ENCODE measurements at places on chromosomes 16 and 17.

DNA sequence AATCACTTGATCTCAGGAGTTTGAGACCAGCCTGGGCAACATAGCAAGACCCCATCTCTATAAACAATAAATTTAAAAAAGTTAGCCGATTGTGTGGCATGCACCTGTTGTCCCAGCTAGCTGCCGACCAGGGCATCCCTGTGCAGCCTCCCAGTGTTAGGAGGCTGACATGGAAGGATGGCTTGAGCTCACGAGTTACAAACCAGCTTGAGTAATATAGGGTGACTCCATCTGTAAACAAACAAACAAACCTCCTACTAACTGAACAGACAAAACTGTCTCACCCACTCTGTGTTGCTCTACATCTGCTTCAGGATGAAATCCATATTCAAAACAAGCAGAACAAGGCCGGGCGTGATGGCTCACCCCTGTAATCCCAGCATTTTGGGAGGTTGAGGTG is 6.9 kb upstream of the PRSS27 start:
- DNase-seq: no peak

GRCh38 chr16:48911700-48912099 is 301.7 kb upstream of the N4BP1 start:
- no peak for DNase-seq

- no peak for DNase-seq
Measured at GRCh38 chr17:11922638-11923037, 74.6 kb downstream of the ZNF18 start.

DNA sequence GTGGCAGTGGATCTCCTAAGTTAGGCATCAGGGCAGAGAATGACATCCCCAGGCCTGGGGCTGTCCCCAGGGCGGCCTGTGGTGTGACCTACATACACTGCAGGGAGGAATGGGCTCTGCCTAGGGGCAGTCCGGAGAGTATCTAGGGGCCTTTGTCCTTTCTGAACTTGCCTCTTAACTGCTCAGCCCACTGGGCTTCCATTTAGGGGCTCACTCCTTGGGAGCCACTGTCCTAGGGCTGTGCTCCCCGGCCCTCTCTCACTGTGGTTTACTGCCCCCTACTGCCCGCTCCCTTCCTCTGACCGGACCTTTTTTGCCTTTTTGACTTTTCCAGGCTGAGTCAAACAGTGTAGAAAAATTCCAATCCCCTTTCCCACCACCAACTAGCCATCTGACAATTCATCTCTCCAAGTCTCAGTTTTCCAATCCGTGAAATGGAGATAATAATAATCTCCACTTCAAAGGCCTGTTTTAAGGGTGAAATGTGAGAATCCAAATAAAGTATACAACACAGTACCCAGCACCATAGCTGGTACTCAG is 66.8 kb downstream of the DNAH3 start:
- peak; percentile 45 for DNase-seq

- peak; percentile 72 for DNase-seq
Measured at GRCh38 chr16:30382111-30382881, at the start of gene SEPTIN1. SEPTIN1 (minus strand) TSS chr16:30382561; CDS start chr16:30382542, 19 bp downstream.

GRCh38 chr16:80231888-80232287 is 308.9 kb upstream of the DYNLRB2 start:
- peak; percentile 30 for DNase-seq

DNA sequence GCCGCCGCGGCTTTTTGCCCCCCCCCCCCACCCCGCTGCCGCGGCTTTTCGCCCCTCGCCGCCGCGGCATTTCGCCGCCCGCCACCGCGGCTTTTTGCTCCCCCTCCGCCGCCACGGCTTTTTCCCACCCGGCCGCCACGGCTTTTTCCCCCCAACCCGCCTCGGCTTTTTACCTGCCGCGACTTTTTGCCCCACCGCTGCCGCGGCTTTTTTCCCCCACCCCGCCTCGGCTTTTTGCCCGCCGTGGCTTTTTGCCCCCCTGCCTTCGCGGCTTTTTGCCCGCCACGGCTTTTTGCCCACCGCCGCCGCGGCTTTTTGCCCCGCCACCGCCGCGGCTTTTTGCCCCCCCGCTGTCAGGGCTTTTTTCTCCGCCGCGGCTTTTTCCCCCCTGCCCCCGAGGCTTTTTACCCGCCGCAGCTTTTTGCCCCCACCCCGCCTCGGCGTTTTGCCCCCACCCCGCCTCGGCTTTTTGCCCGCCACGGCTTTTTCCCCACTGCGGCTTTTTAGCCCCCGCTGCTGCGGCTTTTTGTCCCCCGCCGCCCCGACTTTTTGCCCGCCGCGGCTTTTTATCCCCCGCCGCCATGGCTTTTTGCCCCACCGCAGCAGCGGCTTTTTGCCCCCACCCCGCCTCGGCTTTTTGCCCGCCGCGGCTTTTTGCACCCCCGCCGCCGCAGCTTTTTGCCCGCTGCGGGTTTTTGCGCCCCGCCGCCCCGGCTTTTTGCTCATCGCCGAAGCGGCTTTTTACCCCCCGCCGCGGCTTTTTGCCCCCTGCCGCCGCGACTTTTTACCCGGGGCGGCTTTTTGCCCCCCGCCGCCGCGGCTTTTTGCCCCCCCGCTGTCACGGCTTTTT is 527.8 kb upstream of the WSB1 start:
- DNase-seq: no peak

- no peak for DNase-seq
Measured at GRCh38 chr17:50604513-50604912, 30.2 kb upstream of the ABCC3 start.

GRCh38 chr17:81419319-81419885 is 24.1 kb downstream of the BAHCC1 start:
- no peak for DNase-seq

DNA sequence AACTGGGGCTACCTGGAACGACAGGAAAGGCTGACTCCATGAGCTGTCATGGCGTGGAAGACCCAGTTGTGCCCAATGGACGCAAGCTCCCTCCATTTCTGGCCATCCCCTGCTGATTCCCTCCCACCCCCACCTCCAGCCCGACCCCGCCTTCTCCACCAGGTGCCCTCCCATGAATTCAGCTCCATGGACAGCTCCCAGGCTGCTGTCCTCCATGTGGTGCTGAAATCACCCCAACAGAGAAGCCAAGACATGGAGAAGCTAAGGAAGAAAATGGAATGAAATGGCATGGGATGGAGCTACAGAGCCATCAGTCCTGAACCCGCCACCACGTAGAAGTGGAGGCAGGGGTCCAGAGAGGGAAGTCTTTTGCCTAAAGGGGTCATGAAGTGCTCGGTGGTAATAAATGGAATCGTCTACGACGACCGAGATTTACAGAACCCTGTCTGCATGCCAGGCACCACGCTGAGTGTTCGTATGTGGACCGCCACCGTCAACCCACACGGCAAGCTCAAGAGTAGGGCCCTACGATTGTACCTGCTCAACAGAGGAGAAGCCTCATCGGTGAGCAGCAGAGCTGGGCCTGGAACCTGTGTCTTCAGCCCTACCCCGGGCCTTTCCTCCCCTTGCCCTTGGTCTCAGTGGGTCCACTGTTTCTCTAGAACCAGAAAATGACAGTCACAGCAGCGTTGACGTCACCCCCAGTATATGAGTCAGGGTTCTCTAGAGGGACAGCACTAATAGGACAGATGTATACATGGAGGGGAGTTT is 9.3 kb upstream of the ZC3H18 start:
- no peak for DNase-seq

- DNase-seq: no peak
Measured at GRCh38 chr17:76643553-76644148, at the start of gene ST6GALNAC1. ST6GALNAC1 (minus strand) TSS chr17:76643757; CDS start chr17:76643638, 119 bp downstream.

DNA sequence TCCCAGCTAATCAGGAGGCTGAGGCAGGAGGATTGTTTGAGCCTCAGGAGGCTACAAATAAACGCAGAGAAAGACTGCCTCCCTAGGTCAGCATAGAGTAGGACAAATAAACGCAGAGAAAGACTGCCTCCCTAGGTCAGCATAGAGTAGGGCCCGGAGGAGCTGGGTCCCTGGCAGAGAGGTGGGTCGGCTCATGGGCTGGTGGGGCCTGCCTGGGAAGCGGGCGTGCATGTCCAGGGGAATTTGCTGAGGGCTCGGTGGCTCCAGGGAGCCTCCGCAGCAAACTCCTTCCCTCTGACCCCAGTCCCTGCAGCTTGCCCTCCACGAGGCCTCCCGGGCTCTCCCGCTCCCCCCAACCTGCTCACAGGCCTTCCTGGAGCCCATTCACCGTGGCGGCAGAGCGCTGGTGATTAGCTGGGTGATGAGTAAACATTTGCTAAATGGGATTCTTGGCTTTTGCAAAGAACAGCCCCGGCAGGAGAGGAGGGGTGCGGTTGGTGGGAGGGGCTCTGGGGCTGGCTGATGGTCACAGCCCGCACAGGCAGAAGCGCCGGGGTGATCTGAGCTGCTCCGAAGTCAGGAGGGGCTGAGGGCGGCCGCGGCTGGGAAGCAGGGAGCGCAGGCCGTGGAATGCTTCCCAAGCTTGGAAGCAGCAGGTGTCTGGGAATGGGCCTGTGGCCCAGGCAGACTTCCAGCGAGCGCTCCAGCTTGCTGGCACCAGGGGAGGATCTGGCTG is 93.1 kb downstream of the RTN4RL1 start:
- DNase-seq: no peak

GRCh38 chr16:57564571-57565270 is 22.3 kb downstream of the ADGRG5 start:
- peak; percentile 11 for DNase-seq

GRCh38 chr17:57207396-57207795 is 48.9 kb upstream of the MSI2 start:
- DNase-seq: no peak

DNA sequence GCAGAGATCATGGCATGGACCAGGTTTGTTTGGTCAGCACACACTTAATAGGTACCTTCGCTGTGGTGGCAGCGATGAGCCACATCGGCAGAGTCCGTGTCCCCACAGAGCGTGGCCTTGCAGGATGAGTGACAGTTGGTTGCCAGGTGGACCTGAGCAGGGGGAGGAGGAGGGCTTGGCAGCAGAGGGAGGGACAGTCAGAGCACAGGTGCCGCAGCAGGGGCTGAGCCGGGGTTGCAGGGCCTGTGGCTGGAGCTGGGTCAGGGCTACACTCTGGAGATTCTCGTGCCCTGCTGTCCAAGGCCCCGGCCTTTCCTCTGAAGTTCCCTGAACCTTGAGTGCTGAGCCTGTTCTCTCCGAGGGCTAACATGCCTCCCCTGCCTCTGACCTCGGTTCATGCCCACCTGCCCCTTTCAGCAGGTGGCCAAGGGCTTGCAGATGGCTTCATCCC is 24.8 kb downstream of the POLR3E start:
- no peak for DNase-seq

DNA sequence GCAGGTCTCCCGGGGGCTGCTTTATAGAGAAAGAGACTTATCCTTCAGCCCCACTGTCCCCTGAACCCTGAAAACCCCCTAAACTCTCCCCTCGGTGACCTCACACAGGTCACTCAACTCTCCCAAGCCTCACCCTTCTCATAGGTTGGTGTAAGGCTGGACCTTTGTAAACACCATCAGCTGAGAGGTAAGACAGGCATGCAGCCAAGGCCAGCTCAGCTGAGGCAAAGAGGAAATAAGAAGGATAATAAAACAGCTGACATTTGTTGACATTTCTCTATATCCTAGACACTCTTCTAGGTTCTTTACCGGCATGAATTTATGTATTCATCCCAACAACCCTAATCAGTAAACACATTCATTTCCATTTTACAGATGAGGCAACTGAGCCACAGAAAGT is 134.3 kb downstream of the CCT6B start:
- DNase-seq: no peak

DNA sequence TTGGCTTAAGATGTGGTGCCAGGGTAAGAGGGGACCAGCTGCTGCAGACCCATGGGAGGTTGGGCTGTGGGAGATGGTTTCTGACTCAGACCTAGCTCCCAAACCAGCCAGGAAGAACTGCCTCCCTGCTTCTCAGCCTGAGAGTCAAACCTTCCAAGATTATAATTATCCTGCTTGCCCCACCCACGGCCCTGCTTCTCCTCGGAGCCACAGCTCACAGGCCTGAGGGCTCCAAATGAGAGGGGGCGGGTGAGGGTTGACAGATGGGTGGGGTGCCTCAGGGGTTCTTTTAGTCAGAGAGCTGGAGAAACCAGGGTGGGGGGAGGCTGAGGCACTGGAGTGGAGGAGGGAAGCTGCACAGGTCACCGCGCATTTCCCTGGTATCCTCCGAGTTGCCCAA is 28.7 kb upstream of the GRIN2A start:
- no peak for DNase-seq

GRCh38 chr16:35391328-35391727 is 1931.9 kb downstream of the TP53TG3F start:
- no peak for DNase-seq

- DNase-seq: no peak
Measured at GRCh38 chr17:73827627-73828291, 183.5 kb upstream of the SDK2 start.

- DNase-seq: no peak
Measured at GRCh38 chr17:59760160-59760559, 52.7 kb downstream of the VMP1 start.

GRCh38 chr16:26316683-26317464 is 625.1 kb downstream of the HS3ST4 start:
- no peak for DNase-seq

GRCh38 chr16:66270333-66270927 is 96.1 kb upstream of the CDH5 start:
- DNase-seq: peak; percentile 89

DNA sequence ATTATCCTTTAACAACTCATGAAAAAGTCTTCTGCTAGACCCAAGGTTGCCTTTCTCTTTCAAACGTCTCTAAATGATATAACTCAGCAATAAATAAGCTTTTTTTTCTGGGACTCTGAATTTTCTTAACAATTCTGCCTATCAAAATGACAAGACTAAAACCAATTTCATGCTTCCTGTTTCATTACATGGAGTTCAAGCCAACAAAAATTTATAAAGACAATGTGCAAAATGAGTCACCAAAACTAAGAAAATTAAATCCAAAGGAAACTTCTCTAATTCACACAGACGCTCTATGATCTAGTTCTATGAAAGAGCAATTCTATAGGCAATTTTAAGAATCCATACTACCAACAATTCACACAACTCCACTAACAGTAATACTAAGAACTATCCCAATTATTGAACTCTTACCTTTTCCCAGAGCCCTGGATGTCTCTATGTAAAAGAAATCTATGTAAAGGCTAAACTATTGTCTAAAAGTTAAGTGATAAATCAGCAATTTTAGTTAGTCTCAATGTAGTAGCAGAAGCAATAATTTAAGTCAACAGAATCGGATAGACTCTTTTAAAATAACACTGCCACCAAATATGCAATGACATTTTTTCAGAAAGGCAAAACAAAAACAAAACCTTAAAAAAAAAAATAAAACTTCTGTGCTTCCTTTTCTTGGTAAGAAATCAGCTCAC is 44.2 kb downstream of the ZZEF1 start:
- no peak for DNase-seq

DNA sequence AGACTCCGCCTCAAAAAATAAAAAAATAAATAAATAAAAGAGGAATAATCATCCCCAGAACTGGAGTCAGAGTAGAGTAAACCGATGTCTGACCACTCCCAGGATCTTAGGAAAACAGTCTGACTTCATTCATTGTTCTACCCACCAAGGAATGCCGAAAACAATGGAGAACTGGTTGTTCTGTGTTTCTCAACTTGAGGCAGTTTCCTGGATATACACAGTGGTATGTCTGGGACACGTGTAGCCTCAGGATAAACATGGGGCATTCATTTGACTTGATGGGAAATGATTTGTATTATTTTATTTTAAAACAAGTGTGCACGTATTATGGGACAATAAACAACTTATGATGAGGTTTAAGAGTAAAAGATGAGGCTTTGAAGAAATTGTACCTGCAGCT is 32.8 kb upstream of the PAFAH1B1 start:
- no peak for DNase-seq

All from GM13977 (cell line).